ENCODE measurements at places on chromosomes 12 and 14.

DNA sequence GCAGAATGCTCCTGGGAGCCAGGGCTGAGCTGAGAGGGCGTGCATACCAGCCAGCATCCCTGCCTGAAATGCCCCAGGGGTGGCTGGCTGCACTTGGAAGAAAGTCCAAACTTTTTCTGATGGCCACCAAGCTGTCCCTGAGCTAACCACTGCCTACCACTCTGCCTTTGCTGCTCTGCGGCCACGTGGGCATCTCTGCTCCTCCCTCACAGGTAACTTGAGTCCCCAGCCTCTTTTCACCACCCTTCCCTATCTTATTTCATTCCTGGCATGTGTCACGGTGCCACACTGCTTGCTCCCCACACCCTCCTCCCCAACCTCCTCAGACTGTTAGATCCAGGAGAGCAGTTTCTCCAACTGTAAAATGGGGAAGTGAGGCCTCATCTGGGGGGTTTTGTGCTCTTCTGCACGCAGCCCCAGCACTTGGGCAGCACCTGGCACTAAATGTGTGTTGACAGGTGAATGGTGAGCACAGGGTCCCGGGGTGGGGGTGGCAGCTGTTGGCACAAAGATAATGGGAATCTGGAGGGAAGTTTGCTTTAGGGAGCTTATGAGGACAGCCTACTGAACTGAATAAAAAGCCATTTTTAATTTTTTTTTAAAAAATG, 113.0 kb downstream of the GLT1D1 start:
- peak; percentile 88 for DNase-seq

- no peak for DNase-seq
These were observed 444.4 kb upstream of the ATP2B1 start for GRCh38 chr12:90152897-90153624.

GRCh38 chr12:110176745-110177144, 52.6 kb downstream of the IFT81 start:
- no peak for DNase-seq

DNA sequence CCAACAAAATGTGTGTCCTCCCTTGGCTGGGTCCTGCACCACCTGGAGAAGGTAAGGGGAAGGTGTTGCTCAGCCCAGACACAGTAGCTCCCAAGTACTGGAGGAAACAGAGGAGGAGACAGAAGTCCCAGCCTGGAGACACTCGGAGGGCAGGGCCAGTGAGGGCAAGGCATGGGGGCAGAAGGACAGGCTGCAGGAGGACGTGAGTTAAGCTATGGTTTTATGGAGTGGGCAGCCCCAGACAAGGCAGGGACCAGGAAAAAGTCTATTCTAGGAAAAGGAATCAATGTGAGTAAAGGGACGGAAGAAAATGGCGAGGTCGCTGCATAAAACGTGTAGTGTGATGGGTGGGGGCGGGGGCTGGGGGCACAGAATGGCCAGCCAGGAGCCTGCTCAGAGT, 210.1 kb upstream of the DIO3 start:
- no peak for DNase-seq

GRCh38 chr12:105968025-105968424, 170.7 kb downstream of the NUAK1 start:
- no peak for DNase-seq

DNA sequence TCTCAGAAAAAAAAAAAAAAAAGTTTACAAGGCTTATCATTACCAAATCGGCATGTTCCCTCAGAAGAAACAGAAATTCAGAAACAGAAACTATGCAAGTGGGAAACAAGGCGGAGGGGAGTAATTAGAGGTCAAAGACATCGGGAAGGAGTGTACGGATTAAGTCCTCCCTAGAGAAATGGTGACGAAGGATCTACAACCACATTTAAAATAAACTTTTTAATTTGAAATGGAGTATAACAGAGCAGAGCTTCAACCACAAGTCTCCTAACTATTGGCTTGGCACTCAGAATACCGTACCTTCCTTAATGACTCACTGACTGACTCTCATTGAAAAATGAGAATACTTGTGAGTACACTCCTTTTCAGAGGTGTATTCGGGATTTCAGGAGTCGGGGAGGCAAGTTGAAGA, 908 bp downstream of the ENTPD5 start:
- peak; percentile 12 for DNase-seq

GRCh38 chr14:69316449-69317101, 56.6 kb downstream of the GALNT16 start:
- no peak for DNase-seq

DNA sequence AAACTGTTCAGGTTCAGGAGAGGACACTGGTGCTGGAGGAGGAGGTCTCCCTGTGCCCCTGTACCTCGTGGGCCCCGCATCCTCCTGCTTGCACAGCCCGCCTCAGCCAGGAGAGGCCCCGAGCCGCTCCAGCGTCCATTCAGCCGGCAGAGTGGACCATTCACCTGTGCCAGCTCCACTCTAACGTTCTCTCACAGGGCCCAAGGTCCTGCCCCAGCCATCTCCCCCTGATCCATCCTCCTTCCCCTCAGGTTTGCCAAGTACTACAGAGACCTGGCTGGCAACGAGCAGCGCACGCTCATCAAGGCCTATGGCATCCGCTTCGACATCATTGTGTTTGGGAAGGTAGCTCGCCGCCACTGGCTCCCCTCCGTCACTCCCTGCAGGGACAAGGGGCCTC, 22.2 kb downstream of the P2RX4 start:
- DNase-seq: no peak

- DNase-seq: no peak
These were observed 14.8 kb upstream of the C12orf75 start for GRCh38 chr12:105315726-105316125.

DNA sequence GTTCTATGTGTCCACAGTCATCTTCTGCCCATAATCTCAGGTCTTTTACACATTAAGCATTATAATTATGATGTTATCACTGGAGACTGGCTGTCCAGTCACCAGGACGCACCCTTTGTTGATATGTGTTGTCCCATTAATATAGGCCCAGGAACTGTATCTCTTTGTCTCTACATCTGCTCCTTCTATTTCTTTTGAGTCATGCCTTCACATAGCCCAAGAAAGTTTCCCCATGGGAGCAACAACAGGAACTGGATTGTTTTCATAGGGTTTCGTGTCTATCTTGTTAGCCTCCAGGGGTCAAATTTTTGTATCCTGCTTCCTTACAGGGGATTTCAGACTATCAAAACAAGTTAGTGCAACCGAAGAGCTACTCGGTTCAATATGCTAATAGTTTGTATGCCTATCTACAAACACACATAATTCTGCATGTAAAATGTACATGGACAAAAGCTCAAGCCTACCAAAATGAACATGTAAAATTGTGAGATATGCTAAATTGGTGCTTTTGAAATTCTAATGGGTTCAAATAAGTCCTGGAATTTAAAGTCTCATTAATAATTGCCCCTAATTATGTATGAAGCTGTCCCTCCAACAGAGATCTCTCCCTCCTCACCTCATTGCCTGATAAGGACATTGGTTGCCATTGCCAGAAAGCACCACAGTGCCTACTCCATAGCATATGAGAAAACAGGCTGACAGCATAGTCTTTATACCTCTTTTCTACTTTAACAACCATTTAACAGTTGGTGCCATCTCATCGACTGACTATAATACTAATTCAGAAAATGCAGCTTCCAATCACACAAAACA, 99.8 kb upstream of the DIO2 start:
- DNase-seq: no peak

DNA sequence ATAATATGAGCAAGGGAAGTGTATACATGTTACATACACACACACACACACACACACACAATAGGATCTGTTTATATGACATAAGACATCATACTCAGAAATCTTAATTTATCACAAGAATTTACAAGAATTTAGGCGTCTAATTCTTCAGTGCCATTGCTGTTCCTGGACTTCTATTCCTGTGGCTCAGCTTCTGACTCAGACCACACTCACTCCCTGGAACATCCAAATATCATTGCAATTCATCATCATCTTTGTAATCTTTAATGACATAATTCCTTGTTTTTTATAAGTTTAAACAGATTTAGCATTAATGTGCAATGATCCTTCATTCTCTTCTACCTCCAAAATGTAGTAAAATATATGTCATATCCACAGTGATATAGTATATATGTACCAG, 544.2 kb downstream of the FOXG1 start:
- DNase-seq: no peak

DNA sequence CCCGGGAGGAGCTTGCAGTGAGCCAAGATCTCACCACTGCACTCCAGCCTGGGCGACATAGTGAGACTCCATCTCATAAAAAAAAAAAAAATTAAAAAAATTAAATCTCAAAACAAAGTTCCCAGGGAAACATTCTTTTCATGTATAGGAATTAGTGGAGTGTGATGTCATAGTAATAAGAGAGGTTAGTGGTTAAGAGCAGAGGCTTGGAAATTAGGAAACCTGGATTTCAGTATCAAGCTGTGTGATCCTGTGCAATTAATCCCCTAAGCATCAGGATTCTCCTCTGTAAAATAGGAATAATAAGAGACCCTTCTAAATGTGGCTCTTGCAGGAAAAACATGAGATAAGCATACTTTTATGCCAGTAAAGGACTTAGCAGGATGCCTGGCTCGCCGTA, 3.1 kb upstream of the TXNRD1 start:
- DNase-seq: no peak

Measured in NCI-H510A treated with DMSO at 0.1 percent for 48 hours (cell line).